Stimulated activated CD4-positive, alpha-beta T cell treated with anti-CD3 and anti-CD28 coated beads, Interleukin-4, amount 100 ng/mL, for 24 hours (primary cell): ENCODE measurements at places on chromosomes 1 and 21.

DNA sequence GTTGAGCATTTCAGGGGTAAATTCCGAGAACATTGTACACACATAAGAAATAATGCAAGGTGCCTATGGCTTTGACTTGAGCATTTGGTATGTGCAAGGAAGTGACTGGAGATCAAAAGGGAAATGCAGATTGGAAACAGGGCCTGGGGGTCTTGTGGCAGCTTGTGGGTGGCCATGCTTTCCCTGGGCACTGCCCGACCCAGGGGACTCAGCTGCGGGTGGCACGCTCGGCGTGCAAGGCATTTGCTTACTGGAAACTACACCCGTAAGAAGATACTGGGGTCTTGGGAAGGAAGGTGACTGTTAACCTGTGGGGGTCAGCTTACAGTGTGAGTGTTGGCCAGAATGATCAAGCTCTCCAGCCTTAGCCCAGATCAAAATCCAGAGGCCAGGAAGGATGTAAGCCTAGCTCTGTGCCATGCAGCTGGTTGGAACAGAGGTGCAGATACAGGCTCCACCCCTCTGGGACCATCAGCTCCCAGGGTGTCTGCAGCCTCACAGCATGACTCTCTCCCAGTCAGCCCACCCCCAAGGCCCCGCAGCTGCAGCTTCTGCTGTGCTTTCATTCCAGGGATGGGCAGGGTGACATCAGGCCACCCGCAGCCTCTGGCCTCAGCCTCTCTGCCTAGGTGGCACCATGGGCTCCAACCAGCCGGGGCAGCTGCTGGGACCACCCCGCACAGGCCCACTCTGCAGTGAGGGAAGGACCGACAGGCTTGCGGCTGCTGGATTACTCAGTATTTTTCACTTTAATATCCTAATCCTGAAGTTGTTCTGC, 55.1 kb downstream of the KIF26B start:
- DNase-seq: no peak

- no peak for DNase-seq
Measured at GRCh38 chr1:113937146-113937545, 8.0 kb downstream of the HIPK1 start.

DNA sequence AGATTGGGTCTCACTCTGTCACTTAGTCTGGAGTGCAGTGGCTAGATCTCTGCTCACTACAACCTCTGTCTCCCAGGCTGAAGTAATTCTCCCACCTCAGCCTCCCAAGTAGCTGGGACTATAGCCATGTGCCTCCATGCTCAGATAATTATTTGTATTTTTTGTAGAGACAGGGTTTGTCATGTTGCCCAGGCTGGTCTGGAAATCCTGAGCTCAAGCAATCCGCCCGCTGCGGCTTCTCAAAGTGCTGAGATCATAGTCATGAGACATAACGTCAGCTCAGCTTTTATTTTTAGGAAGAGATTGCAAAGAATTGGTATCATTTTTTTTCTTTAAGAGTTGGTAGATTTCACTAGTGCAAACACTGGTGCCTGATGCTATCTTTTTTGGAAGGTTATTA, 244.9 kb downstream of the DSCAM start:
- DNase-seq: no peak

DNA sequence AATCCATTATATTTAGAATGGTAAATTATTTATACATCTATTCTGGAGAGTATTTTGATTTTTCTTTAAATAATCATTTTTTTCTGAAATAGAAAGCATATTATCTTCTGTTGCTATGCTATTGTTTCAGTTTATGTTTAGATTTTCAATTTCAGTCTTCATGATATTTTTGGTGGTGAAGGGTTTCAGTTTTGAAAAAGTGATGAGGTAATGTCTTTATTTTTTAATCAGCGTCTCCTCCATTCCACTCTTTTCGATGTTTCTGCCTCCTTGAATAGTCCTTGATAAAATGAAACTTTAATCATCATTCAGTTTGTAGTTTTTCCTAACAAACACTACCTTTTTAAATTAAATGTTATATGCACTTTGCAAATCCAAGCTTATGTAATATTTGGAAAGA, 428.6 kb downstream of the PTPRC start:
- no peak for DNase-seq

DNA sequence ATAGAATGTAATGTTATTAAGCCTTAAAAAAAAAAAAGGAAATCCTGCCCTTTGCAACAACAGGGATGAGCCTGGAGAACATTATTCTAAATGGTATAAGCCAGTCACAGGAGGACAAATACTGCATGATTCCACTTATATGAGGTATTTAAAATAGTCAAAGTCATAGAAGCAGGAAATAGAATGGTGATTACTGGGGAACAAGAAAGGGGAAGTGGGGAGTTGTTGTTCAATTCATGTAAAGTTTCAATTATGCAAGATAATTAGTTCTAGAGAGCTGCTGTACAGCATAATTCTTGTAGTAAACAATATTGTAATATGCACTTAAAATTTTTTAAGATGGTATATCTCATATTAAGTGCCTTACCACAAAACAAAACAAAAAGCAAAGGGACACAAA, 13.2 kb downstream of the FCER1A start:
- no peak for DNase-seq

DNA sequence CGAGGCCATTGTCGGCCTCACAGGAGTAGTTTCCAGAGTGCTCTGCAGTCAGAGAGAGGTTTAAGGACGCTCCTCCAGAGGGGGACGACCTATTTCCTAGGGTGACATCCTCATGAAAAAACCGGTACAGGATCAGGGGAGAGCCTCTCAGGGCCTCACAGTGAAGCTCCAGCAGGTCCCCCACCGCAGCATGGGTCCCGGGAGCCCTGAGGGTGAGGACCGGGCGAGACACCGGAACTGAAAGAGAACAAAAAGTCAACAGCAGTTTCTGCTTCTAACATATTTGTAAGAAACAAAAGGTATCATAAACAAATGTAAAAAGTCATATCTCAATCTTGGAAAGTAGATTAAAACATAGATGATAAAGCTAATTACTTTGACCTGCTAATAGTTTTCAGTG, 31.3 kb downstream of the FCRL5 start:
- DNase-seq: no peak

DNA sequence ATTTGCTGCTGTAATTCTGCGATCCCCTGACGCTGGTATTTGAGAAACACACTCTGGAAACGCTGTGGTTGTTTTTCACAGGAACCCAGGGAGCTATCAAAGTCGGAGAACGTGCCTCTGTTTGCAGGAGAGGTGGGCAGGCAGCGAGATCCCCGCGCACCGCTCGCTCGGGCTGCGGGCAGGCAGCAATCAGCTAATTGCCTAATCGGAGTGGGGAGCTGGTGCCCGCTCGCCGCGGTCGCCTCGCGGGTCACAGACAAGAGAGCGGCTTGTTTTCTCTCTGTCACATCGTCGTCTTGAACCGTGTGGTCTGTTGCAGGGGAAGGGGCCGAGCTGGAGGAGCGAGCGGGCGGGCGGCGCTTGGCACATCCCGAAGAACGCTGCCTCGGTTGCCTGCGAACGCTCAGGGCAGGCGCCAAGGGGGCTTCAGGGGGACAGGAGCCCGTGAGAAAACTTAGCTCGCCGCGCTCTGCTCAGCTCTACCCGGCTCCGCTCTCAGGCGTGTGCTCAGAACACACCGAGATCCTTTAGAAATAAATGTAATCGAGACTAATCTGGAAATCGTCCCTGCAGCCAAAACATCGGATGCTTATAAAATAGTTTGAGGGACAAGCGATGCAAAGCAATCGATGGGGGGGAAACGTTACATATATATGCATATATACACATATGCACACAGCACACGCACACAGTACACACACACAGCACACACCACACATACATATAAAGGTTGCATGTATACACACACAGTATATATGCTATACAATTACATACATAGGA, 93.6 kb upstream of the SMYD2 start:
- no peak for DNase-seq

GRCh38 chr1:89827902-89828301, 7.1 kb downstream of the LRRC8D start:
- no peak for DNase-seq

GRCh38 chr1:104329278-104329677, 579.6 kb downstream of the AMY1C start:
- DNase-seq: no peak

- no peak for DNase-seq
Measured at GRCh38 chr1:210764536-210764935, 369.4 kb downstream of the KCNH1 start.

DNA sequence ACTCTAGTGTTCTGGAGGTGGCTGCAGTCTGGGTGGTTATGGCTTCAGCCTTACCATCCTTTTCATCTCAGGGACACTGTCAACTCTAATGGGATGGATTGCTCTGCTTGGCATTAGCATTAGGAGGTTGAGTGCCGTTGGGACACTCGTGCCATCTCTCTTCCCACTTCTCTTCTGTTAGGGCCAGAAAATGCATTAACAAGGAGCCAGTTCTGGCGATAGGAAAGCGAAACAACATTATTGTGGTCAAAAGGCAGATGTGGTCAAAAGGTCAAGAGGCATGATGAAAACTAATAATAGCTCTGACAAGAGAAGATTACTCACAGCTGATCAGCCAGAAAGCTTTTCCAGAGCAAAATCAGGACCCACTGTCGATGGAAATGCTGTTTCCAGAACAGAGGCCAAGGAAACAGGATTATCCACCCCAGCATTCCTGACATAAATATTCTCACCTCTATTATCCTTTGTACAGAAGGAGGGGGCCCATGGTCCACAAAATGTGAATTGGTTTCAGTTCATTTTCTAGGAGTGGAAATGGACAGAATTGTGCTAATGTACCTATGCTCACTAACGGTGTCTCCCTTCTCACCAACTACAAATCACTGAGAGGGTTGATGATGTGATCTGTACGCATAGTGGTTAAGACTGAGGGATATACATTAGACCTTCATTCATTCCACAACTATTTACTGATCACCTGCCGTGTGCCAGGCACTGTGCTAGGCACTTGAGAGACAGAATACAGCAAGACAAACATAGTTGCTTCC, 72.0 kb downstream of the ST6GALNAC5 start:
- DNase-seq: no peak

DNA sequence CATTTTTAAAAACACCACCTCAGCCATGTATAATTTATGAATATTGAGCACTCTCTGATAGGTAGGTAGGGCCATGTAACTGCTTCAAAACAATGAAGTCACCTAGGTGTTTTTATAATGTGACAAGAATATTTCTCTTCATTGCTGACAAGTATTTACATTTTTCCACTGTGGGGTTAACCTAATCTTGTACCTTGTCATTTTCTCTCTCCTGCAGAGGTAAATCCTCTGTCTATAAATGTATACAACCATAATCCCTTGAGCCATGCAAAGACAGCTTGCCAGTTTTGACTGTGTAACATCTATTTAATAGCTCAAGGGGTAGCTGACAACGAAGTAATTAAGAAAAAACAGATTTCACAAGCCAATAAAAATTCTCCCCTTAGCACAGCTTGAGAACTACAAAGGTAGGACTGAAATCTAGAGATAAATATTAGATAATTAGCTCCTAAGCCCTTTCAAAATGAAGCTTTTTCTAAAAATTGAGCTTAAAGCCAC, 137.6 kb upstream of the POGK start:
- no peak for DNase-seq
